Right ventricle myocardium superior (tissue), 1 donor: ENCODE measurements at places on chromosomes 5 and 9.

- DNase-seq = no peak
Observed at GRCh38 chr9:108913391-108913790, 20.5 kb downstream of the ELP1 start.

DNA sequence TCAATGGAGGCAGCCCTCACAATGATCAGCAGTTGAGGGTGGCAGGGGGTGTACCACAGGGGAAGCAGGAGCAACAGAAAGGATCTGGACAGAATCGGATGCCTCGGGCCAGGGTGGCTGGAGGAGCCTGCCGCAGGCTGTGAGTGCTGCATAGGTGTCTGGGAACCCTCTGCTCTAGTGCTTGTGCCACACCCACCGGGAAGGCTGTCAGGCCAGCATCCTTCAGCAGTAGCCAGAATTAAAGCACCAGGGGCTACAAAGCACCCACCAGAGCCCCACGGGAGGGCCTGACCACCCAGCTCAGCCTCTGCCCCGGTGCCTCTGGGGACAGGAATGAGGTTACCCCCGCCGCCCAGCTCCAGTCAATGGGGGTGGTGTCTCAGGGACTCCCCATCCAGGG is 49.0 kb downstream of the ARHGEF37 start:
- no peak for DNase-seq

DNA sequence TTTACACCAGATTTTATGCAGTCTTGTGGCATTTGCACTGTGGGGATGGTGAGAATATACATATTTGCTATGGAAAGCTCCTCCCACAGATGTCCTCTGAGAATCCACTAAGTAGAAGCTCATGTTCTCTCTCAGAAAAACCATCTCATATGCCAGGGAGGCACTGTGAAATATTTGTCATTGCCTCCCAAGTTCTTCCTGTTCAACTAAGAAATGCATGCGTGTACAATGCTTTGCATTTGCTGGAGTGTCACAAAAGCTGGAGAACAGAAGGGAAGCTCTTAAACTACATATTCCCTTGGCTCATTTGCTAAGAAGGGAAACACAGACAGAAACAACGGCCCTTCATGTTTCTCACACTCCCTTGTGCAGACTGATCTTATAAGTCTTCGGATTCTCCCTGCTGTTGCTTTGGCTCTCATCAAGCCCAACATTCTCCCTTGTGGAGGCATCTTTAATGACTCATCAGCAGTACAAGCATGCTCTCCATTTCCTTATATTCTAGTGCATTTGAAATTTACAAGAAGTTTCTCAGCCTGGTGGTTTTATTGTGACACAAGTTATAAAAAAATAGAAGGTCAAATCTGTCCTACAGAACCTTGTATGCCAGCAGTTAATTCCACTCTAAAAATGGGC is 220.6 kb downstream of the TRIM36 start:
- no peak for DNase-seq

GRCh38 chr5:117594166-117594565 is 1019.5 kb upstream of the SEMA6A start:
- peak; percentile 33 for DNase-seq

- no peak for DNase-seq
Observed at GRCh38 chr5:133581918-133582317, 30.4 kb downstream of the FSTL4 start.

DNA sequence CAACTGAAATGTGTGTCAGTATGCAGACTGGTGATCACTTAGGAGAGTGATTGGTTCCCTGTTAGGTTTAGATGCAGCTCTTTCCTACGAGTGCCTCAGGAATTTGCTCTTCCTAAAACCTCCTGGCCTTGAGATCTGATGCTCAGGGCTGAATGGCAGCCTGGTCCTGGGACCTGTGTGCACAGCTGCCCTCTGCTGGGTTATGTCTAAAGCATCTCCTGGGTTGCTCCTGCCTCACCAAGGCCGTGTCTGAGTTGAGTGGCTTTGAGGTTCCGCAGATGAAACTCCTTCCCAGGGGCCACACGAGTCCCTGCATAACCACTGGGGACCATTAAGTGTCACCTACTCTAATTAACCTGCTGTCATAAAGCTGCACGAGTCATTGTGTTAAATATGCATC is 59.5 kb downstream of the MVB12B start:
- DNase-seq = no peak
